ENCODE measurements at places on chromosomes 6 and 20.

GRCh38 chr20:32841174-32841573 lies 17.5 kb upstream of the EFCAB8 start:
- DNase-seq, result no peak

DNA sequence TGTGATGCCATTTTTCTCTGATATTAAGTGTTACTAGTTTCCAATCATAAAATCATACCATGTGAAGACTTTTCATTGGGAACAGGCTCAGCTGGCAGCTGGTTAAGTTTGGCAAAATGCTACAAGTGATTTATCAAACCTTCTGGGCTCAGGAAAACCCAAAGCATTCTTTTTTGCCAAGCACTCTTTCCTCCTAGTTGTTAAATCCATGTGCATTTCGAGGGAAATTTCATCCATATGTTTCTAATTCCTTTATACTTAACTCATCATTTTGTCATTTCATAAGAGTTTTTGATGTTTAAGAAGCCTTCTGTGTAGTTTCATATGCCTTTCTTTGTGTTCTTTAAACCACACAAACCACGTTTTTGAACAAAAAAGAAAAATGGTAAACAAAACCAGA lies 217.6 kb upstream of the PDE10A start:
- no peak for DNase-seq

DNA sequence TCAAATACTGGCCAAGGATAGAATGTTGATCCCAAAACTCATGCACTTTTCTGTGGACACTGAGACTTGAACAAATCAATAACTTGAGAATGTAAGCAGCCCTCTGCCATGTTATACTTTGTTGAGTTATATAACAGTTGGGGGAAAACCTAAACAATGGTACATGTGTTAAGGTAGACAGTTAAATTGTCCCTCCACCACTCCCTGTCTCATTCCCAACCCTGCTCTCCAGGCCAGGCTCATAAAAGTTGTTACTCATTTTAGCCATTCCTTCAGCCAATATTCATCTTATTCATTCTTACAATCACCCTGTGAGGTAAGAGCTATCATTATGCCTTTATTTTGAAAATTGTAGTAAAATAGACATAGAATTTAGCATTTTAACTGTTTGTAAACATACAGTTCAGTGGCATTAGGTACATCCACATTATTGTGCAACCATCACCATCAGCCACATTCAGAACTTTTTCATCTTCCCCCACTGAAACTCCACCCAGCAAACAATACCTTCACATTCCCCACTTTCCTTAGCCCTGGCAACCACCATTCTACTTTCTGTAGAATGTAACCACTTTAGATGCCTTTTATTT lies 38.2 kb upstream of the IER3 start:
- DNase-seq, result peak; percentile 58

DNA sequence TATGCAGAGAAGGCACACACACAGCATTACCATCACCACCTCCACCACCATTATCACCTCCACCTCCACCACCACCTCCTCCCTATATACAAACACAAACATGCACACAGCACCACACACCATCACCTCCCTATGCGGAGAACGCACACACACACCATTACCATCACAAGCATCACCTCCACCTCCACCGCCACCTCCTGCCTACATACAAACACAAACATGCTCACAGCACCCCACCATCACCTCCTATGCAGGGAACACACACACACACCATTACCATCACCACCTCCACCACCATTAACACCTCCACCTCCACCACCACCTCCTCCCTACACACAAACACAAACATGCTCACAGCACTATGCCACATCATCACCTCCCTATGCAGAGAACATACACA lies 236.5 kb upstream of the AFDN start:
- DNase-seq, result no peak

- no peak for DNase-seq
Observed at GRCh38 chr6:71446470-71446869, 157.9 kb downstream of the OGFRL1 start.

GRCh38 chr6:142354650-142355049 lies 52.8 kb downstream of the ADGRG6 start:
- no peak for DNase-seq

- DNase-seq, result no peak
Observed at GRCh38 chr6:166591961-166592520, 5.6 kb upstream of the RAMACL start.

DNA sequence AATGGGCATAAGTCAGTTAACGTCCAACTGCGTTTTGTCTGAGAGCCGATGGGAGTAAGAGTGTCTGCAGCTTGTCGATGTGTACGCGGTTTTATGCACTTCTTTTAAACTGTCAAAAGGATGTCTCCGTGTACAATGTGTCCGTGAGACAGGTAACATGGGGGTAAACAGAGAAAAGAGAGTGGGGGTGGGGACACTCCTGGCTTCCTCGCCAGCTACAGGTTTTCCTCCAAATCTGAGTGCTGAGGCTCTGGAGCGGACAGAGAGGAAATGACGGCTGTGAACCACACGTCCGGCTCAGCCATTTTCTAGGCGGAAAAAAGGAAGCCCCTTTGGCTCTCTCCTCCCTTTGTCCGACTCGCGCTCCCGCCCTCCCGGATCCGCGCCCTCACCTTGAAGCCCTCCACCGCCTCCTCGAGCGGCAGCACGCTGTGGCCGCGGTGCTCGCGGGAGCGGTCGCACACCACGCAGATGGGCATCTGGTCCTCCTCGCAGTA lies 916 bp downstream of the TRIM27 start:
- DNase-seq, result peak; percentile 17

DNA sequence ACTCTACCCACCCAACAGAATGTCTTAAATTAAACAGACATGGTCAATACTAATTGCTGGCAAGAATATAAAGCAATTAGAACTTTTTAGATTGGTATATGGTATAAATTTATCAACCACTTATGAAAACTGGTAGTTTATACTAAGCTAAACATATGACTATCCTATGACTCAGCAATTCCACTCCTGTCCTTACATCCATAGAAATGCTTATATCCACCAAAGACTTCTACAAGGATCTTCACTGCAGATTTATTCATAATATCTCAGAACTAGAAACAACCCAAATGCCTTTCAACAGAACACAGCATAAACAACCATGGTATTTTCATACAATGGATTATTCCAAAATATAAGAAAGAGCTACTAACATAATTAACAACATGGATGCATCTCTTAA lies 4.6 kb downstream of the ZNF184 start:
- no peak for DNase-seq

DNA sequence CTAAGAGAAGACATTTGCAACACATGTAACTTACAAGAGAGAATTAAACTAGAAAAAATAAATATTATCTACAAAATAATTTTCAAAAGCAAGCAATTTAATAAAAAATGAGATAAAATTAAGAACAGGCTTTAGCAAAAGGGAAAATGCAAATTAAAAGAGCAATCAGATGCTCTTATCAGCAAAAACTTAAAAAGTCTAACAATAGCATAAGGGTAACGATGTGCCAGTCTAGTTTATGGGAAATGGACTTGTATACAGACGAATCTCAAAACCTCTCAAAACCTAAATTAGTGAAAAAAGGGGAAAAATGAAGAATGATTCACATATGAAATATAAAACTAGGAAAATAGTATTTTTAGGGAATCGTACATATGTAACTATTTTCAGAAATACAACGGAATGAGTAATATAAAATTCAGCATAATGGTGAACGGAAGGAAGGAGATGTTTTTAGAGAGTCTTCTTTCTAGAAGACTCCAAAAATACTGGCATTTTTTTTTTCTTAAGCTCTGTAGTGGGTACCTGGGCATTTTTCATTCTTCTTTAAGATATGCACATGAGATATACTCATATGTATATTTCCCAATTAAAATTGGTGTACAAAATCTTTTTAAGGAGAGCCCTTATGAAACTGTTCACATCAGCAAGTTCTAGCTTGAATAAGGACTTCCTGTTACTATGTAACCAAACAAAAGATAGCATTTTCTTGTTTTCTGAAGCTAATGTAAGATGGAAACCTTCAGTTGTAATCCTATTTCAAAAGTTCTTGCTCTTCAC lies 927 bp upstream of the MANEA start:
- no peak for DNase-seq

GRCh38 chr6:78835817-78836216 lies 31.5 kb upstream of the IRAK1BP1 start:
- DNase-seq, result no peak

- no peak for DNase-seq
Observed at GRCh38 chr6:24888715-24889370, 46.9 kb downstream of the RIPOR2 start.

- no peak for DNase-seq
Observed at GRCh38 chr6:157064502-157064901, 258.8 kb downstream of the TMEM242 start.

DNA sequence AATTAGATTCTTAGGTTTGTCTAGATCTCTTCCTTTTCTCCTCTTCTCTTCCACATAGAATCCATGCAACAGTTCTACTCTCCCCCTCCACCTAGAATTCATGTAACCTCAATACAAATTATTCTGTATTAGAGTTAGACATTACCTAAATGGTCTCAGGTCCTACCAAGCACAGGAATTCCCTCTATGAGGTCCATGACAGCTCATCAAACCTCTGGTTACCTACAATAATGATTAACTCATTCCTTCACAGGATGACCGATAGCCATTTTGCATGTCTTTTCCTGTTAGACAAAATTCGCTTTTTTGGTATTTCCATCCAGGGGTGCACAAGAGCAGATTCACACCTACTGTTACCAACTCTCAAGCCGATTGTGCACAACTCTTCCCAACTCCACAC lies 27.4 kb upstream of the BMP2 start:
- DNase-seq, result no peak

DNA sequence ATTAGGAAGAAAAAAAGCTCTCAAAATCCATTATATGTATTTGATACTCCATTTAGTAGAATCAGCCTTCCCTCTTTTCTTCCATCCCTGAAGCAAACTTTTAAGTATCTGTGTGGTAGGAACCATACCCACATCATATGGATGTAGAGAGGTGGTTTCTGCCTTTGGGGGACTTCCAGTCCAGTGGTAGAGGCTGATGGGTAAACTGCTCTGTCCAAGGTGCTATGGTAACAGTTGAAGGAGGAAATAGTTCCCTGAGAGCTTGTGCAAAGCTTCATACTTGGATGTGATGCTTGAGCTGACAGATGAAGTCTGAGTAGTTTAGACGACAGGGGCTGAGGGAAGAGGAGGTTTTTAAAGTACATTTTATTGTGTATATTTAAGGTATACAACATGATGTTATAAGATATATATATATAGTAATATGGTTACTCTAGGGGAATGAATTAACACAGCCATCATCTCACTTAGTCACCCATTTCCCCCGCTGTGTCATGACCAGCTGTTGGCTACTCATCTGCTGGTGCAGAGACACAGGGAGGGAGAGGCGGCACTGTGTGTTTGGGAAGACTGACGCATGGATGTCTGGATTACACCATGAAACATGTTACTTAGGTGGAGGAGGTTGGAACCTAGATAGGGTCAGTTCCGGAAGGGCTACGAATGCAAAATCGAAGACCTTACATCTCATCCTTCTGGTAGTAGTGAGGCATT lies 185.2 kb downstream of the FARS2 start:
- DNase-seq, result no peak

DNA sequence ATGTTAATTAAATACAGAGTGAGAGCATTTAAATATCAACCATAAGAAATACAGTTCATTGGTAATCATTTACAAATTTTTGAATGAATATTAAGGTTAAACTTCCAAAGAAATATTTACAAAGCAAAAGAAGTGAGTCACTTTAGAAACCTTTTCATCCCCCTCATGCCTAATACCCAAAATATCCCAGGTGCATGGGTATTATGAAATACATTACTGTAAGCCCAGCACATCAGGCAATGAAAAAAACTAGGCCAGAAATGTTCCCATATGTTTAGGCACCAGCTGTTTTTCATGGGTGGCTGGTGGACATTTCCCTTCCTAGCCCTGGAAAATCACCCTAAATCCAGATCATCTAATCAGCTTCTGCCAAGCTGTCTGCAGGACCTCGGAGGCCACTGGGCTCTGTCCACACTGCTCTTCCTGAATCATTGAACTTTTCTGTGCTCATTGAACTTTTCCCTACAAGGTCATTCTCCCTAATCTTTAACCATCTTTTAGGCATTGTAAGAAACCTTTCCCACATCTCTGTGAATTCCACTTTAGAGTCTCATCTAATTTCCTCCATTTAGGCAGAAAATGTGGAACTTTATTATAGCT lies 145.3 kb upstream of the STXBP5 start:
- DNase-seq, result no peak

DNA sequence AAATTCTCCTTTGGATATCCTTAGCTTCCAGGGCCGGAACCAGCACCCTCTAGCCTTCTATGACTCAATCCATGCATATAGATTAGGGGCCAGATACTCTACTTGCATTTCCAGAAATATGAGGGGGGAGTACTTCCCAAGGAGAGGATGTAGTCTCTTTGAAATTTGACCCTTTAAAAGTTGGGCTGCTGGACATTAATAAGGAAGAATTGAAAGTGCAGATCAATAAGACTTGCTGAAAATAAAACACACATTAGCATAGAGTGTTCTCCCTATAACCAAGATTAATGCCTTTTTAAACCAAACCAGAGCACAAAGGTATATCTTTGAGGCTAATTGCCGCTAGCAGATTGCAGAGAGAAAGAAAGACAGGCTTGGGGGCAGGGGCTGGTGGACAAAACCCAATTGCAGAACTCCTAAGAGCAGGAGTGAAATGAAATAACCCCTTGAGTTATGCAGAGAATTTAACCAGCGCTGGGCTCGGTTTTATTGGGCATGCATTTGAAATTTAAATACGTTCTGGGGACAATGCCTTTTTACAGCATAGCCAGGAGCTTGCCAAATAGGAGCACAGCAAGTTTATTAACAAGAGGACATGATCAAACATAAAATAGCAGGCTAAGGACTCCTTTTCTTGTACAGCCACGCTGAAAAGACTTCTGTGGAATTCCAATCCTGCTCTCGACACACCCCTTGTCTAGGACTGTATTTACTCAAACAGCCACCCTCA lies 108.2 kb upstream of the SALL4 start:
- DNase-seq, result peak; percentile 83

- peak; percentile 65 for DNase-seq
Observed at GRCh38 chr20:62805155-62805710, 598 bp downstream of the OGFR start.

DNA sequence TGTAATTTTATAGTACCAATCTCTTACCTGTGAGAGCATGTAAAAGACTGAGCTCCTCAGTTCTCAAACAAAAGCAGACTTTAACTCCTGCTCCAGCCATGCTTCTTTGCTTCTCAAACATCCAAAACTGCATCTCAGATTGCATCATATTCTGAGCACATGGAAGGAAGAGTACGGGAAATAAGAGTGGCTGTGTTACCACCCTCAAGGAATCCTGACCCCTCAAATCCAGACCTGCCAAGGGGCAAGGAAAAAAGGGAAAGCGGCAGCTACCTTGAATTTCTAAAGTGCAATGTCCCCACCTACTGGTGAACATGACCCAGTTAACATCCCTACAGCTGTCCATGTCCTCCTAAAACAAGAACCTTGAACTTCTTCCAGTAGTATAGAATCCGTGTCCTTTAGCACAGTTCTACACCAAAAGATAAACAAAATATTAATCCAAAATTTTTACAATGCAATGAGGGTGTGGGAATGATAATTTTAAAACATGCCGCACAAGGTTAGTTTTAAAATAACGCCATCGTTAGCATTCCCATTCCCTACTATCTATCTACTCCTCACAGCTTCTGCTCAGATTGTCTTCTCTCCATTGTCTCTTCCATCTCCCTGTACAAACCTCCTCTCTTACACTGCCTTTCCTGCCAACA lies 34.1 kb upstream of the HLA-DQB1 start:
- DNase-seq, result peak; percentile 31

Measured in urothelium cell line (cell line).